ENCODE measurements at places on chromosomes 7 and 10. TPM values are rescaled to one million over a fixed set of nuclear protein-coding genes. Genes with fewer than 3 reads are reported as not detected.

GRCh38 chr10:60914690-60915141 lies 29.3 kb downstream of the RHOBTB1 start:
- DNase-seq: peak; percentile 86

- no peak for DNase-seq
These were observed 312.0 kb upstream of the FZD1 start for GRCh38 chr7:90951986-90952954.

GRCh38 chr10:4280461-4281189 lies 495.6 kb upstream of the KLF6 start:
- peak; percentile 68 for DNase-seq

- DNase-seq: no peak
These were observed 27.3 kb upstream of the PFKP start for GRCh38 chr10:3040069-3040468.

DNA sequence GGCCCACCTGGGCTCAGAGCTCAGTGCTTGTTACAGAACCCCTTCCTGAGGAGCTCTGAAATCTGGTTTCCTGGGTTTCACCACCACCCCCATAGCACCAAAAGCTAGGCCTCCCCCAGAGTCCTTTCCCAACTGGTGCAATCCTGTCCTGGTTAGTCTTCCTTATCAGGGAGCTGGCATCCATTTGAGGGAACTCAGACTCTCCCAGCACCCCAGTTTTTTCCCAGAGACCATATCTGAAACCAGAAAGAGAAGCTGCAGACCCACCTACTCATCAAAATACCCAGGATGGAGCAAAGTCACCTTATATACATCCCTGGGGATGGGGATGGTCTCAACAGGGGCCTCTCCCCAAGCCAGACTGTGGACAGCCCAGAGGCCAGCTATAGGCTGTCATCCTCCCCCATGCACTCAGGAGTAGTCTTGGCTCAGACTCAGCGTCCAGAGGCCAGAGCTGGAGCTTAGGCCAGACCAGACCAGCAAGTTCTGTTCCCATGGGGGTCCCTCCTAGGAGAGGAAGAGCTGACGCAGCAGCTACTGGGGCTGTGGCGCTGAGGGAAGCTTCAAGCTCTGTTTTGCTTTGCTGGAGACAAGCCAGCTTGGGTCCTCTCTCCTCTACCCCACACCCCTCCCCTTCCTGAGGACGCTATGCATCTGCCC lies 3.0 kb downstream of the TBATA start:
- no peak for DNase-seq

The CPN1 gene
- total RNA-seq: not detected

The ANXA8 gene
- total RNA-seq: 3.7 TPM

- peak; percentile 75 for DNase-seq
These were observed 11.9 kb downstream of the FLNC start for GRCh38 chr7:128841921-128842673.

DNA sequence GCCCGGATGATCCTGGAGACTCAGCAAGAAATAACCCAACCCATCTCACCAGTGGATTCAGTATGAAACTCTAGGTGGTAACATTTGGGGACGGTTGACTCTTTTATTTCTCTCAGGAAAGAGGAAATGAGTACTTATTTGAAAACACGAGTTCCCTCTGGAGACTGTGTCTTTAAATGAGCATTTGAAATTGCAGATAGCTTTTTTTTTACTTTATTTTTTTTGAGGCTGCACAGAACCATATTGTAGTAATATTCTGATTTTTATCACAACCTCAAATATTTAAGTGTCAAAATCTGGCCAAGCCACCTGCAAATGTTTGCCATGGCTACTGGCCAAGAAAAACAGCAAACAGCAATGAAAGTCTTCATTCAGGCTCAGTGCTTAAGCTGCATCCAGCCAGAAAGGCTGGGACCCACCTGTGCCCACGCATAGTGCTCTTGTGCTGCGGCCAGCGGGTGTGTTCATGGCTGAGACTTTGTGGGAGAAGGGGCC lies 160.8 kb downstream of the CREB5 start:
- DNase-seq: peak; percentile 10

The CYP26A1 gene
- total RNA-seq: not detected

The ATAD1 gene
- total RNA-seq: 43.9 TPM

DNA sequence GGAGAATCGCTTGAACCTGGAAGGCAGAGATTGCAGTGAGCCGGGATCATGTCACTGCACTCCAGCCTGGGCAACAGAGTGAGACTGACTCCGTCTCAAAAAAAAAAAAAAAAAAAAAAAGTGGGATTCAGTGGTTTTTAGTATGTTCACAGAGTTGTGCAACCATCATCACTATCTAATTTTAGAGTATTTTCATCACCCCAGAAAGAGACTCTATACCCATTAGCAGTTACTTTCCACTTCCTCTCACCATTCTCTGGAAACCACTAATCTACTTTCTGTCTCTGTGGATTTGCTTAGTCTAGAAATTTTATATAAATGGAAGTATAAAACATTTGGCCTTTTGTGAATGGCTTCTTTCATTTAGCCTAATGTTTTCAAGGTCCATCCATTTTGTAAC lies 113.4 kb downstream of the ST7 start:
- no peak for DNase-seq

GRCh38 chr10:58587676-58588075 lies 75.0 kb downstream of the BICC1 start:
- DNase-seq: no peak

DNA sequence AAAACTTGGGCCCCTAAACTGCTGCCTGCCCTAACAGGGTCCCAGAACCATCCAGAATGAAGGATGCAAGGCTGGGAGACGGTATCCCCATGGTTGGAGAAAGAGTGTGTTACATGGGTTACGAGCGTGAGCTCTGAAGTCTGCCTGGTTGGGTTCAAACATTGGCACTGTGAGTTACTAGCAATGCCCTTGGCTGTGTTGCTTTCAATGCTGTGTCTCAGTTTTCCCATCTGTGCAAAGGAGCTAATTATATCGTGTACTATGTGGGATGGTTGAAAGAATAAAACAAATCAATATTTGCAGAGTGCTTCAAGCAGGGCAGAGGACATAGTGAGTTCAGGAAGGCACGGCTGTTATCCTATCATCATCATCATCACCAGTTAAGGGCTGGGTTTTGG lies 114.7 kb downstream of the ZMIZ1 start:
- no peak for DNase-seq

Data from GM23248 (cell line).